ENCODE measurements at places on chromosomes 2 and 18.

DNA sequence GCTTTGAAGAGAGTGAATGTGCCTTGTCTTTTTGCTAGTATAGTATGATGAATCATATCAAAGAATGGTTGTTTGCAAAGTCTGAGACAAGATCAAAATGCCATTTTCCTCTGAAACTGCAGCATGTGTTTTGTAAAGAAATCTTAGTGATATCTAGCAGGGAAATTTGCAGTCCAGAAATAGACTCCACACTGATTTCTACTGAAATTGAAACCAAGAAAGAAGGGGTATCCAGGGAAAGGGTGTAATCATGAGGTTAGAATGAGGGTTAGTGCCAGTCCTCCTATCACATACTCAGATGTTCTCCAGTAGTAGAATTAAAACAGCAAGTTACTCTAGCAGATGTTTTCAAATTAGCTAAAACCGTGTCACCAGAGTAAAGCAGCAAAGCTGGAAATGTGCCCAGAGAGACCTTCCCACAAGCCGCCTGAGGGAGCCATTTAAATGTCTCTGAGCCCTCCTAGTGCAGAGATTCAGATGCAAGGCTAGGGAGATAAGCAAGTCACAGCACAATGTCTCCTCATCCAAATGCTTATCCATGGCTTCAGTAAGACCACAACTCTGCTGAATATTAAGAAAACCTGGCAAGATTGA is 4.9 kb downstream of the DLGAP1 start:
- no peak for DNase-seq

GRCh38 chr2:42908518-42909200 is 116.3 kb upstream of the HAAO start:
- DNase-seq, result no peak

DNA sequence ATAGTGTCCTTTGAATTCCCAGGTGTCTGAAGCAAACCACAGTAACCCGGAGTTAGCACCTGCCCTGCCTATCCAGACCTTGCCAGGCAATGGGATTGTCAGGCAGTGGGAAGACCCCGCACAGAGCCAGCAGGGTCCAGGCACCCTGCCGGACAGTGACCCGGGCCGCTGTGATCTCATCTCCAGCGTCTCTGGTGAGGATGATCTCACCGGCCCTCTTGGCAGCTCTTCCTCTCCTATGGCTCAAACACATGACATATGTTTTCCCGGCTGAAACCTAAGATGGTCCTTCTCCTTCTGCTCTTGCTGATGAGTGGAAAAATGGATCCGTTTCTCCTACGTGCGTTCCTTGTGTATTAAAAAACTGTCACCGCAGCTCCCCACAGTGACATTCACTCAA is 75.1 kb downstream of the ACOXL start:
- DNase-seq, result no peak

DNA sequence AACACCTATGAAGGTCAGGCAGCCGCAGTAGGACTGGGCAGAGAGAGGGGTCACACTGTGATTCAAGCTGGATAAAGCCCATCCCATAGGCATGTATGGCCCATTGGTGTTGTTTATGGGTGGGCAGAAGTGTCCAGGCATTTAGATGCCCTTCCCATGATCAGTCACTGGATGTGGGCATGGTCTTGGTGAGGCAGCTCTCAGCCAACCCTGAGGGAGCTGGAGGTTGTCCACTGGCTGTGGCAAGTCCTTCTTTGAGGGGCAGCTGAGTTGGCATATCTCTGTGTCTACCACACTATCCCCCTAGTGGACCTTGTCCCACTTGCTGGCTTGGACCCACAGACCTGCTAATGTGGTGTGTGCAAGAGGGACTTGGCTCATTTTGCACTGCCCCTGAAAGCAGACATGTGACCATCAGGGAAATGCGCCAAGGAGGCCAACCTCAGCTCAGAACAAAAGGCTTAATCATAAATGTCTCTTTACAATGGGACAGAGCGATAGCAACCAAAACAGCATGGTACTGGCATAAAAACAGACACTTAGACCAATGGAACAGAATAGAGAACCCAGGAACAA is 82.0 kb downstream of the TMEM17 start:
- DNase-seq, result no peak

GRCh38 chr2:85642725-85643124 is 25.3 kb downstream of the SFTPB start:
- DNase-seq, result no peak

All from activated T-helper 1 cell treated with Interleukin-2 at 50 U/mL for 16 hours (primary cell).